SW 1271 (cell line): ENCODE measurements at places on chromosomes 2 and 18.

- no peak for DNase-seq
These were observed 8.1 kb upstream of the ITPRIPL1 start for GRCh38 chr2:96316999-96317398.

DNA sequence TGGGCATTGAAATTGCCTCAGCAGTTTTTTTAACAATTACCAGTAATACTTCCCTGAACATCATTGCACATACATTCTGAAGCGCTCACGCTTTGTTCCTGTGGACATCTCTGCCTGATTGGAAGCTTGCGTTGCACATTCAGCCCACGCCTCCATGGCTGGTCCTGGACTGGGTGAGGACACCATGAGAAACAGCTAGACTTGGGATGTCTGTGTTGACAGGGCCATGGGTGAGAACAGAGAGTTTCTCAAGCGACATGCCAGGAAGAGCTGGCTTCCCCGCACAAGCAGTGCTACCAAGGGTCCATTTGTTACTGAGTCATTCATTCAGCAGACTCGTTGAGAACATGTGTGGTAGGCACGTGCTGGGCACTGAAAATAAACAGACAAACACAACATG is 166.3 kb downstream of the GBX2 start:
- no peak for DNase-seq

- DNase-seq: no peak
These were observed 284.7 kb upstream of the ZC3H15 start for GRCh38 chr2:186201371-186201770.

- peak; percentile 70 for DNase-seq
These were observed 24.2 kb downstream of the CTIF start for GRCh38 chr18:48563027-48563426.

DNA sequence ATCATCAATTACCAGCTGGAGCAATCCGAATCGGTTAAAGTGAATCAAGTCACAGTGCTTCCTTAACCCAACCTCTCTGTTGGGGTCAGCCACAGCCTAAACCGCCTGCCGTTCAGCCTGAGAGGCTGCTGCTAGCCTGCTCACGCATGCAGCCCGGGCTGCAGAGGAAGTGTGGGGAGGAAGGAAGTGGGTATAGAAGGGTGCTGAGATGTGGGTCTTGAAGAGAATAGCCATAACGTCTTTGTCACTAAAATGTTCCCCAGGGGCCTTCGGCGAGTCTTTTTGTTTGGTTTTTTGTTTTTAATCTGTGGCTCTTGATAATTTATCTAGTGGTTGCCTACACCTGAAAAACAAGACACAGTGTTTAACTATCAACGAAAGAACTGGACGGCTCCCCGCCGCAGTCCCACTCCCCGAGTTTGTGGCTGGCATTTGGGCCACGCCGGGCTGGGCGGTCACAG is 496 bp upstream of the ITGA4 start:
- DNase-seq: no peak
